ENCODE measurements at places on chromosomes 16 and 17.
A peak's percentile ranks its signal among the peaks of the same experiment; 100 is the strongest.

GRCh38 chr16:2828521-2828840 is 1.6 kb upstream of the ZG16B start:
- no peak for DNase-seq

GRCh38 chr17:67059372-67059771 is 15.0 kb downstream of the CACNG1 start:
- DNase-seq = no peak

- DNase-seq = peak; percentile 82
Observed at GRCh38 chr16:80580109-80580832, 39.5 kb downstream of the DYNLRB2 start.

- no peak for DNase-seq
Observed at GRCh38 chr17:45364531-45365390, 47.9 kb upstream of the MAP3K14 start.

DNA sequence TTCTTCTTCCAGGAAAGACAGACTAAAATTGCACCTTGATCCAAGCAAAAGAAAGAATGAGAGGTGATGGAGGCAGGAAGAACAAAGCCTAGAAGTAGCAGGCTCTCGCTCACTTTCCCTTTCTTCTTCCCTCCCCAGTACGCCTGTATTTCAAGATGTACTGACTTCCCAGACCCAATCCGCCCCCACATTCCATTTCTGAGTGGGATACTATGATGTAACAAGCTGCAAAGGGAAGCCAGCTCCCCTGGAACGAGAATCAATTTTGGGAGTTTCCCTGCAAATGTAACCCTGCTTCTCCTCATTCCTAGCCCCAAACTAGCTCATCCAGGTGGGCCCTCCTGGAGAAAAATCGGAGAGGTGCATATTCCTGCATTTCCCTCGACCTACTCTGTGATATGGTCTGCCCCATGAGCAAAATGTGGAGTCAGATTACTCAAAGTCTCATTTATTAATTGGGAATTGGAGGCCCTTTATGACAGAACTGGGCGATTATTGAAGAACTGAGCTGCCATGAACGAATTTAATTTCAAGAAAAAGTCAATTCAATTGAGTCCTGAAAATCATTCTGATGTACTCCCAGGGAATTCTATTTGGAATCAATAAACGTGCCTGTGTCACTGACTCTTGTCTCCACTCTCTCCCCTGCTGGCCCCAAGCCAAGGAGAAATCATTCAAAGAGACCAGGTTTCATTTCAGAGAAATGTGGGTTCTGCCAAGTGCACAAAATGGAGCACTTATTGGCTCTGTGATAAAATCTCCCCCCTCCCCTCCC is 398.9 kb downstream of the SHISA9 start:
- DNase-seq = no peak

- DNase-seq = no peak
Observed at GRCh38 chr16:47611848-47612493, 150.8 kb downstream of the PHKB start.

All from stimulated activated naive CD8-positive, alpha-beta T cell treated with anti-CD3 and anti-CD28 coated beads, Interleukin-15, amount 100 ng/mL, for 72 hours (primary cell).